ENCODE measurements at places on chromosomes 12 and 14.

DNA sequence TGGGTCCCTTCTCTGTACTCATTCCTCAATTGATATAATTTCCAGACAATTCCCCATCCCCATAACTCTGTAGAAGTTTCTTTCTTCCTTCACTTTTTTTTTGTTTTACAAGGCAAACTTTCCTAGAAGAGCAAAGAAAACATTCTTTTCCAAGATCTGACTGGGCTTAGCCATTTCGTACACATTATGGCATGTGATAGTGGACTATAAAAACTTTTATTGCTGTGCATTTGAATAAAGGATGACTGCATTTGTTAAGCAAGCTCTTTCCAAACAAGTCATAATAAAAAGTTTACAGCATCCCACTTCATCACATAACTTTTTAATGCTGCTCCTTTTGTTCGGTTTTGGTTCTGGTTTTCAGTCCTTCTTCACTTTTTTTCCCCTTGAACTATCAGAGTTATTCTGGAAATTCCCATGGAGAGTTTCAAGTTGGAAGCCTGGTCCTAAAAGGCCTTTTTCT lies 231.0 kb upstream of the HMGA2 start:
- no peak for DNase-seq

GRCh38 chr12:4420138-4420670 lies 25.4 kb downstream of the FGF6 start:
- no peak for DNase-seq

GRCh38 chr12:163406-163986 lies 50.5 kb downstream of the SLC6A12 start:
- DNase-seq: no peak

DNA sequence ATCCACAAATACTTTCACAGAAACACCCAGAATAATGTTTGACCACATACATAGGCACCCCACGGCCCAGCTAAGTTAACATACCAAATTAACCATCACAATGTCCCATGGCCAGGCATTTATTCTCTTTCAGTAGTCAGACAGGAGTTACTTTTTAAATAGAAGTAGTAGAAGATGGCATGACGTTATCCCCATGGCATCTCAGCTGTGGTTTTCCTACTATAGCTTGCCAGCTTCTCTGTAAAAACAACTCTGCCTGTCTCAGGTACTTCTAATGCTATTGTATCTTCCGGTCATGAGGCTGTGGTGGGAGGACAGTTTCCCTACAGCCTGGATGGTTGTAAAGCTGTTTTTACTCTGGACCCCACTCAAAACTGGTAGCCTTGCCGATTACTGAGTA lies 19.3 kb downstream of the CTSG start:
- no peak for DNase-seq

DNA sequence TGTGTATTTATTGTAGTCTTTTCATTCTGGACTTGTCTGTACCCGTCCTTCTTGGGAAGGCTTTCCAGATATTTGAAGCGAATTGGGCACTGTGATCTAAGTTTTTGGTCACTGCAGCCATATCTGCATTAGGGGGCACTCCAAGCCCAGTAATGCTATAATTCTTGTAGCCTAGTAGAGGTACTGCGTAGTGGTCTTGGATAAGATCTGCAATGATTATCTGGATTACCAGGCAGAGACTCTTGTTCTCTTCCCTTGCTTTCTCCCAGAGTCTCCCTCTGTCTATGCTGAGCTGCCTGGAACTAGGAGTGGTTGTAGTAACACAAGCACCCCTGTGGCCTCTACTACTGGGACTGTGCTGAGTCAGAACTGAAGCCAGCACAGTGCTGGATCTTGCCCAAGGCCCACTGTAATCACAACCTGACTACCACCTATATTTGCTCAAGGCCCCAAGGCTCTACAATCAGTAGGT lies 30.0 kb downstream of the SLC38A2 start:
- DNase-seq: no peak

DNA sequence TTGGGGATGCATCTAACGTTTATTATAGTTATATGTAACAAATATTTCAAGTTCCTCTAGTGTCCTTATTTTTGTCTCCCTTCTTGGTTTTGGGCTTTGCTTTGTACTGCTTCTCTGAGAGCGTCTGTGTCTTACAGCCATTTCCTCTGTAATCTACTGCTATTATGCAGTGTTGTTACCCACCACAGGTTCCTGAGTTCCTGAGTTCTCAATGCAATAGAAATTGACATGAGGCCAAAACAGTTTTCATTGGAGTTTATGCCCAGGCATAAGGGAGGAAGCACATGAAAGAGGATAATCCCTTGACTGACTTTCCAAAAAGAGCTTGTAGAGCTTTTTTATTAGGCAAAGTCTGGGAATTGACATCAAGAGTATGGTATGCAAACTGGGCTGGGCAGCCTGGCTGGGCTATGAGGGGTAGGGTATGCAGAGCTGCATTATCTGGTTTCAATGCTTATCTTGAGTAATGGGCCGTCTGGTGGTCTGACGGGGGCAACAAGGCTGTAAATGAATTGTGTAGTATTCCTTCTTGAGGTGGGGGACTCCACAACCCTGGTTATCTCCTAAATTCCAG lies 722.5 kb upstream of the ATXN7L3B start:
- DNase-seq: no peak

Data from activated naive CD8-positive, alpha-beta T cell treated with anti-CD3 and anti-CD28 coated beads, Interleukin-2, amount 50 U/mL, for 16 hours (primary cell).